Dorsolateral prefrontal cortex (tissue), 122 donors: ENCODE measurements at places on chromosomes 3 and 15. TPM values are rescaled to one million over a fixed set of nuclear protein-coding genes. Genes with fewer than 3 reads are reported as not detected.

The MYRIP gene
- 43.9 TPM for total RNA-seq

The SEMA3G gene
- 6.6 TPM for total RNA-seq

The LNP1 gene
- 8.1 TPM for total RNA-seq

The TAGLN3 gene
- 167 TPM for total RNA-seq

The TKT gene
- 141 TPM for total RNA-seq

The MCTP2 gene
- 3.9 TPM for total RNA-seq

The CKMT1B gene
- total RNA-seq = 112 TPM

The LEKR1 gene
- 1.5 TPM for total RNA-seq

The SCN11A gene
- total RNA-seq = 0.19 TPM

The ADAMTSL3 gene
- 11.5 TPM for total RNA-seq

The CHRD gene
- total RNA-seq = 73.6 TPM

The EIF1B gene
- total RNA-seq = 124 TPM

The GOLGA6L7 gene
- not detected for total RNA-seq

The GOLGA8J gene
- total RNA-seq = 1.1 TPM

The PIERCE2 gene
- 4.4 TPM for total RNA-seq

The HRH1 gene
- 16.5 TPM for total RNA-seq

The LRRC49 gene
- 49.1 TPM for total RNA-seq

The OR5K3 gene
- not detected for total RNA-seq

The FAM81A gene
- 26.2 TPM for total RNA-seq

The GP9 gene
- total RNA-seq = not detected

The MUC20 gene
- total RNA-seq = 23.8 TPM

The MESP2 gene
- total RNA-seq = 1.1 TPM

The MLH1 gene
- total RNA-seq = 33.7 TPM

The ECE2 gene
- 14.6 TPM for total RNA-seq

The PLCB2 gene
- 26.5 TPM for total RNA-seq

The ATP13A4 gene
- total RNA-seq = 59.2 TPM

The IQSEC1 gene
- total RNA-seq = 231 TPM

The IGSF10 gene
- total RNA-seq = 0.43 TPM

The PLAAT1 gene
- 14.3 TPM for total RNA-seq

The CFAP100 gene
- 5.1 TPM for total RNA-seq
